ENCODE measurements at places on chromosomes 2 and 18.

DNA sequence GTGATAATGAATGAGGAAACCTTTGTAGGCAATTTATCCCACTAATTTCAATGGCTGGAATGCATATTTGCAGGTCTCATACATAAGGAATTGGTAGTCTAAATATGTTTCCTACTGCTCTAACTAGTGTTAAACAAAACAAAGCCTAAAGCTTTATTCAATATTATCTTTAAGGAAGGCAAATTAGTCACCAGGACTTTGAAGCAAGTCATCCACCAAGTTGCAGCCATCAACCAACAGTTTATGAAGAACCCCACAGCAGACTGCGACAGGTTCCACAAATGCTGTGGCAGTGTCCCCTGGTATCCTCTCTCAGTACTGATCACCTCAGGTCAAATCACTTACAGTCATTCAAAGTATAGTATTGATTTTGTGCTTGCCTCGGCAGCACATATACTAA is 181.5 kb upstream of the ZFP36L2 start:
- DNase-seq: no peak

DNA sequence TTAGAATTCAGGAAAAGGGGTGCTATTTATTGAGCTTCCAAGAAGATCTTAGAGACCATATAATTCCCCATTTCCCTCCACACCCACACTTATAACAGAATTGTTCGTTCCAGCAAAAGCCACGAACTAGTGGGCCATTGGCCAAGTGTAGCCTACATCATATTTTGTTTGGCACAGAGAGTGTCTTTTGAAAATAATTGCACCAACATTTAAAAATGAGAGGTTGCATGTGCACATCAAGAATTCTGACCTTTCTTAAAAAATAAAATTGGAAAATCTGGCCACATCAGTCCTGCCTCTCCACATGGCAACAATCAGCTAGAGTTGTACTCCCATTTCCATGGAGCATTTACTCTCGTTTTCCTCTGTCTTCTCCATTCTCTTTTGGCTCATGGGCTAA is 655.5 kb upstream of the FANCL start:
- no peak for DNase-seq

GRCh38 chr2:198916548-198917080 is 541.1 kb downstream of the SATB2 start:
- no peak for DNase-seq

DNA sequence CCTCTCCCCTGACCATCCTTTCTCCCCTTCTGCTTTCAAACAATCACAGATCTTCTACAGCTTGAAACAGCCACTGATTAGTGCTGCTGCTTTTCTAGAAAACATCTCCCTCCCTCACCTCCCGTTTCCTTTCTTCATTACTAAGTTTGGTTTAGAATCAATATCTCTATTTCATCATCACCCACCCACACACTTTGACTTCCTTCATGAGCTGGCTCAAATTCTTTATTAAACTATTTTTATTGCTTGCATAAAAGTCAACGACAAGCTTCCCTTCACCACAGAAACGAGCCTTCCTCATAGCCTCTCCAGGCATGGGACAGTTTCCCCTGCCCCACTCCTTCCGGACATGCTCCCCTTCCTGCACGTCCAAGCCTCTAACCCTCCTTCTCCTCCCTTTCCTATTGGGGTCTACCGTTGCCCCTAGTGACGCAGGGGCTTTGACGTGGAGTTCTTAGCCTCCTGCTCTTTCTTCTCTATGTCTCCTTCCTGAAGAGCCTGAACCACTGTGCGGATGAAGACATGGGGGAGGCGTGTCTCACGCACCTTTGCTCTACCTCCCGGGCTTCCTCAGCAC is 172.0 kb downstream of the AFF3 start:
- no peak for DNase-seq

- DNase-seq: no peak
These were observed 7.2 kb downstream of the AGAP1 start for GRCh38 chr2:235500761-235501672.

DNA sequence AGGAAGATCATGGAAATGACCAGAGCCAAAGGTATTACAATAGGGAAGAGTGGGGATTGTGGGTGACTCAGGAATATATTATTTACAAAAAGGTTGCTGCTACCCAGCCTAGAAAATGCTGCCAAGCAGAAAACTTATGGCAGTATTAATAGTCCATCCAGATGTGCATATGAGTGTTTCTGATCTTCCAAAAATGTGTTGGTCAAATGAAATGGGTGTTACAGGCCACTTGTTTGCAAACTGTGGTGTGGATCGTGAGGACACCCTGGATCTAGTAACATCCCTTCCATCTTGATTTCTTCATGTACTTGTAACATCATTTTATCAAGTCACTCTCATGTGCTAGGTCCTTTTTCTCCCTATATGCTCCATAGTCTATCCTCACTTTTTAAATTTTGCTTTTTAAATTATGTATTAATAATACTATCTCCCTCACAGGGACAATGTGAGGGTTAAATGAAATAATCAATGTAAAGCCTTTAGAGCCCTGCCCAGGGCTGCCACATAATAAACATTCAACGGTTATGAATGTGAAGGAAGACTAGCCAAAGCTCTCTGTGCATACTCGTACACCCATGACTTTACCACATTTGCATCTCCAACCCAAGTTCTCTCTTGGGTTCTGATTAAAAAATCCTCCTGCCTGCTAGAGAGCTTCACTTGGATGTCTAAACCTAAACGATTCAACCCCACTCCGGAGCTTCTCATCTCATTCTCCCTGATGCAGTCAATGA is 18.5 kb downstream of the CD226 start:
- DNase-seq: no peak

GRCh38 chr18:72672364-72673184 is 128.4 kb upstream of the CBLN2 start:
- DNase-seq: no peak

GRCh38 chr2:69147841-69148533 is 135.0 kb downstream of the ANTXR1 start:
- no peak for DNase-seq

- DNase-seq: no peak
These were observed 359.9 kb upstream of the SLC14A2 start for GRCh38 chr18:45255197-45255890.

GRCh38 chr2:64192125-64192479 is 47.9 kb upstream of the PELI1 start:
- no peak for DNase-seq

GRCh38 chr2:45891719-45892424 is 240.4 kb downstream of the PRKCE start:
- no peak for DNase-seq

DNA sequence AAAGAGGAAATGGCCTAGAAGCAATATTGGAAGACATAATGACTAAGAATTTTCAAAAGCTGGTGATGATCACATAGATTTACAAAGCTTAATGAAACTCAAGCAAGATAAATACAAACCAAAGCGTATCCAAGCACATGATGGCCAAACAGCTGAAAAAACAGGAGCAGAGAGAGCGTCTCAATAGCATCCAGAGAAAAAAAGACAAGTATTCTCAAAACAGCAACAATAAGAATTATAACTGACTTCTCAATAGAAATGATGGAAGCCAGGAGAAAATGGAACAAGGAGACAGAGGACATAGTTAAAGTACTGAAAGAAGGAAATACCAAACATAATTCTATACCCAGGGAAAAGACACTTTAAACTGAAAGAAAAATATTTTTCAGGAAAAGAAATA is 437.2 kb upstream of the TNP1 start:
- DNase-seq: no peak

GRCh38 chr2:226969417-226970080 is 133.7 kb downstream of the RHBDD1 start:
- no peak for DNase-seq

DNA sequence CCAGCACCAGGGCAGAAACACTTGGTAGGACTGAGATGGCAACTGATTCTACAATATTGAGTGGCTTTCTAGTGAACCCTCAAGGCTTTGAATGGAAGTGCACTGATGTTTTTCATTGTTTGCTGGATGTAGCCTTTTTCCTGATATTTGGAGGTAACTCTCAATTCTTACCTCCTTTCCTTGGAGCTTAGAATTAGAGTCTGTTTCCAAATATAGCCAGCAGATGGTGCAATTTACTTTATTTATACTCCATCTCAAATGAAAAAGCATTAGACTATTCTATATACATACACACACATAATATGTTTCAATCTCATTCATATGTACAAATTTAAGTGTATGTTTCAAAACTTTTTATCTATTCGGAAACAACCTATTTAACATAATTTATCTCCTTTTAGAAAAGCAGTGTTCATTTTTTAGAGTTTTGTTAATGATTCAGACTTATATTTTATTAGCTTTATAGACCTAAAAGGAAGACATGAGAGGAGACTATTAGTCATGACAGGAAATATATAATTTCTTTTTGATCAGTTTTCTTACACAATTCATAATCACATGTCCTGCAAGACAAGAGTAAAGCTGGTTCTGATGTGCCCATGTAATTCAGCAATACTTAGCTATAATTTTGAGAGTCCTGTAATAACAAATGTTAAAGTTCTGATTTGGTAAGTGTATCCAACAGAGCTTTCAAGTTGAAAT is 124.8 kb downstream of the NUP35 start:
- no peak for DNase-seq

GRCh38 chr18:9365406-9365805 is 30.8 kb downstream of the TWSG1 start:
- no peak for DNase-seq

GRCh38 chr18:47936952-47937351 is 6.5 kb upstream of the SMAD2 start:
- DNase-seq: no peak

- DNase-seq: no peak
These were observed 140.8 kb downstream of the MEIS1 start for GRCh38 chr2:66575625-66576310.

DNA sequence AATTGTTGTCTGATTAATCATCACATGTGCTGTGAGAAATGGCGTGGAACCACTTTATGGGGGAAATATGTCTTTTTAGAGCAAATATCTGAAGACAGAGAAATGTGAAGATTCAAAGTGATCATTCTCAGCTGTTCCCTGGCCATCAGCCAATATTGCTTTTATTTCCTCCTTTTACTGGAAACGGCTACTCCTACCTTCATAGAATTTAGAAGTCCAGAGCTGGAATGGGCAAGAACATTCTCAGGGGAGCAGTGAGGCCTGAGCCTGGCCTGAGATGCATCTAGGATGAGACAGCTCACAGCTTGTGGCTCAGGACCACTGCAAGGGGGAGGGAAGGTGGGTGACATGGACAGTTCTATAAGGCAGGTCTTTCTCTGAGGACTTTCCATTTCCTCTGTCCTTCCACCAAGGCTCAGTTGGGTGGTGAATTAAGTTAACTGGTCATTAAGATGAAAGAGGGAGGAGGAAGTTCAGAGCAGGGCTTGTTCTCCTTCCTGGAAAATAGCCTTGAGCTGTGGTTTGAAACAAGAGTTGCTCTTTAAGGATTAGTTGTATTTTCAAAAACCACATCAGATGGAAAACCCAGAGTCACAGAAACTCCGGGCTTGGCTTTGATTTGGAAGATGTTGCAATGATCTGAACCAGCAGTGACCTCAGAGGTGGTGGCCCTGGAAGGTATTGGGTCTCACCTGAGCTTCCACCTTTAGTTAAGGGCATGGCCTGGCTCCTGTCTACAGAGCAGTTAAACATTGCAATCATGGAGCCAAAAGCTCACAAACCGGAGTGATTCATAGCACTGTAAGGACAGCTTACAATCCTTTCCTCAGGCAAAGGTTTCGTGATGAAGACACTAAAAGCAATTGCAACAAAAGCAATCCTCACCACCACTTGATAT is 144.3 kb downstream of the VAPA start:
- DNase-seq: no peak

DNA sequence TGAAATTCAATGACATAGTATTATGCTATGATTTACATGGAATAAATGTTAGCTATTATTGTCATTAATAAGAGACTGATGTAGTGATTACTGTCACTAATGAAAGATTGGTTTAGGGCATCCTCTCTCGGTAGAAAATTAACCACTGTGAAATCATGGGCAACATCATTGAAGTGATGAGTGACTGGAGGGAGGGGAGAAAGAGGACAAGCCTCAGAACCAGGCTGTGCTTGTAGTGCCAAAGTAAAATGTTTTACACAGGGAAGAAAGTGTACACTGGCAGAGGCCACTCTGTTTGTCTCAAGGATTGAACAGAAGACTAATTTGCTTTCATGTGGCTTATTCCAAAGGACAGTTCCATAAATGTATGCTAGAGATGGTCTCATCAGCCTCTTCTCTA is 456.2 kb upstream of the TCF4 start:
- DNase-seq: no peak

DNA sequence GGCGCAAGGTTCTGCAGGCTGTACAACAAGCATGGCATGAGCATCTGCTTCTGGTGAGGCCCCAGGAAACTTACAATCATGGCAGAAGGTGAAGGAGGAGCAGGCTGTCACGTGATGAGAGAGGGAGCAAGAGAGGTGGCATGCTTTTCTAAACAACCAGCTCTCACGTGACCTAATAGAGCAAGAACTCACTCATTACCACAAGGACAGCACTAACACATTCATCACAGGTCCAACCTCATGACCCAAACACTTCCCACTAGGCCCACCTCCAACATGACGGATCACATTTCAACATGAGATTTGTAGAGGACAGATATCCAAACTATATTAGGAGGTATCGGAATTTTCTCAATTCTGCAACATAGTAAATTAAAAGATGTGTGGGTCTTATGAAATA is 108.8 kb upstream of the DLX2 start:
- DNase-seq: no peak

GRCh38 chr2:11556101-11556806 is 22.4 kb downstream of the GREB1 start:
- no peak for DNase-seq

DNA sequence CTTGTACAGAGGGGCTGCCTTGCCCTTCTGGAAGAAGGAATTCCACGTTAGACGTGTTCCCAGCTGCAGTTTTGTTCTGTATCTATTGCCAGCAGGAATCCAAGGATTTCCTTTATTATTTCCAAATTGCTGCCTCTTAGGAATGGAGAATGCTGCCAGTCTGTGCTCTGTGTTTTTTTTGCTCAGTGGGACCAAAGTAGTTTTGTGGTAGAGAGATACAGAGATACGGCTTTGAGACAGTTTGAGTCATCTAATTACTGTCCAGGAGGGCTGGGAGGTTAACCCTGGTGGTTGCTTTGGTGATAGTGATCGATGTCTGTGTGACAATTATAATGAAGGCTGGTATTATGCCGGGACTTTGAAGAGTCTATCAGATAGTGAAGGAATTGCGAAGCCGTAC is 26.3 kb downstream of the ASAP2 start:
- no peak for DNase-seq

GRCh38 chr18:39732918-39733317 is 2167.3 kb upstream of the CELF4 start:
- DNase-seq: no peak

DNA sequence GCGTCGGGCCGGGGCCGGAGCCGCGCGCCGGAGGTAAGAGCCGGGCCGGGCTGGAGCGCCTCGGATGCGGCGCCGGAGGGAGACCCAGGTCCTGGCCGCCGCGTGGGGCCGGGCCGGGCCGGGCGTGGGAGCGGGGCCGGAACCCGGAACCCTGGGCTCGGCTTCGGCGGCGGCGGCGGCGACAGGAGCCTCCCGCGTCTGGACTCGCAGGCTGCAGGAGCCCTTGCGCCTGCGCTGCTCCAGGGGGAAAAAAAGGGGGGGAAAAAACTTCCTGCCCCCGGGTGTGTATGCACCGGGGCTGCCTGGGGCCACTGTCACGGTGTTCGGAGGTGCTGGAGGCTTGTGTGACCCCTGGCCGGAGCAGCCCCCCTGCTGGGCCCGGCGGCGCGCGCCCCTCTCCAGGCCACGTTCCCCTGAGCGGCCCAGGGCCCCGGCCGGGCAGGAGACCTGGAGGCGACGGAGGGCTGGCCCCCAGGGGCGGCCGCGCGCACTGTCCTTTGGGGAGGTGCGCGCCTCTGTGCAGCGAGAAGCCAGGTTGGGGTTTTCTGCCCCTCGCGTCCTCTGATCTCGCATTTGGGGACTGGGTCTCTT is 864 bp downstream of the KLHL29 start:
- DNase-seq: no peak

GRCh38 chr2:126672980-126673605 is 17.1 kb downstream of the GYPC start:
- DNase-seq: no peak
